ENCODE measurements at places on chromosomes 16 and 17.

- no peak for DNase-seq
These were observed 386.2 kb downstream of the UTP18 start for GRCh38 chr17:51646539-51646938.

DNA sequence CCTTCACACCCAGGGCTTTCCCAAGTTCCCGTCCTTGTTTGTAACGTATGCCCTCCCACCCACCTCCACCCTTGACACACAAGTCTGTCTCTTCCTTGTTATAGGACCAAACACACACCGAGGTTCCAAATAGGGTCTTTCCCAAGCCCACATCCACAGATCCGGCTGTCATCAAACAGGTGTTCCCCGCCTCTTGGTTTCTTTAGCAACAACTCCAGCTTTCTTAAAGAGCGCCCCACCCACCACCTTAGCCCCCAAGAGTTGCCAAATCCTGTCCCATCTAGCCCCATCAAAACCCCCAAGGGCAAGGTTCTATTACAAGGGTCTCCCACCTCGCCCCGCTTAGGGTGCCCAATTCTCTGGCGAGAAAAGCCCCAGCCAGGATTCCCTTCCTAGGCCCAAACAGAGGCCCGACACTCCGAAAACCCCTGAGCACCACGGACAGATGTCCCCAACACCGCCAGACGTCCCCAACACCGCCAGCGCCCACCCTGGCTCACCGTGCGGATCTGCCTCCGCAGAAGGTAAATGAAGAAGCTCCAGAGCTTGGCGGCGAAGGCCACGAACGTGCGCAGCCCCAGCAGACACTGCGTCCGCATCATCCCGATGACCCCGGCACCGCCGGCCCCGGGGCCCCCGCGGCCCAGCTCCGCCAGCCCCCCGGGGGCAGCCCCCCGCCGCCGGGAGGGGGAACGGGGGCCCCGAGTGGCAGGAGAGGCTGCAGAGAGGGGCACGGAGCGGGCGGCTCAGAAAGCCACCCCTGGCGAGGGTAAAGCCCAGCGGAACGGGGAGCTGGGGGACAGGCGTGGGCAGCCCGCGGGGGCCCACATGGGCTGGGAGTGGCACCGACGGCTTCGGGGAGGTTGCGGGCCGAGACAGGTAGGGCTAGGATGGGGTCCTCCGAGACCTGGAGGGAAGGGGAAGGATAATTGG lies 573 bp downstream of the CTDNEP1 start:
- no peak for DNase-seq

DNA sequence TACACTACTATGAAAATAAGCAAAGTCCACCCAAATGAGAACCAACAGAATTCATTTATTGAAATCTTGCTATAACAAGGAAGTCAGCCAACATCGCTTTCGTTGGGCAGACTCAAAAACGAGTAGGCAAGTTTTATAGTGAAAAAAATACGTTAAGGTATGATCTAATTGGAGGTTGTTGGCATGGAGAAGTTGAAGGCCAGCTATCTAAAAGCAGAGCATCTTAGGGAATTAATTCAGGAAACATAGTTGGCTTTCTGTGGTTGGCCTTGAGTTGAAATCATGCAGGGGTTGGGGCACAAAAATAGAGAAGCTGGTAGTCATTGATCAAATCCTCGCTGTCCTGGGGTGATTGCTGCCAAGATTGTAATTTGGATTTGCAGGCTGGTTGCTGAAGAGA lies 118.3 kb downstream of the PPM1E start:
- DNase-seq = no peak

DNA sequence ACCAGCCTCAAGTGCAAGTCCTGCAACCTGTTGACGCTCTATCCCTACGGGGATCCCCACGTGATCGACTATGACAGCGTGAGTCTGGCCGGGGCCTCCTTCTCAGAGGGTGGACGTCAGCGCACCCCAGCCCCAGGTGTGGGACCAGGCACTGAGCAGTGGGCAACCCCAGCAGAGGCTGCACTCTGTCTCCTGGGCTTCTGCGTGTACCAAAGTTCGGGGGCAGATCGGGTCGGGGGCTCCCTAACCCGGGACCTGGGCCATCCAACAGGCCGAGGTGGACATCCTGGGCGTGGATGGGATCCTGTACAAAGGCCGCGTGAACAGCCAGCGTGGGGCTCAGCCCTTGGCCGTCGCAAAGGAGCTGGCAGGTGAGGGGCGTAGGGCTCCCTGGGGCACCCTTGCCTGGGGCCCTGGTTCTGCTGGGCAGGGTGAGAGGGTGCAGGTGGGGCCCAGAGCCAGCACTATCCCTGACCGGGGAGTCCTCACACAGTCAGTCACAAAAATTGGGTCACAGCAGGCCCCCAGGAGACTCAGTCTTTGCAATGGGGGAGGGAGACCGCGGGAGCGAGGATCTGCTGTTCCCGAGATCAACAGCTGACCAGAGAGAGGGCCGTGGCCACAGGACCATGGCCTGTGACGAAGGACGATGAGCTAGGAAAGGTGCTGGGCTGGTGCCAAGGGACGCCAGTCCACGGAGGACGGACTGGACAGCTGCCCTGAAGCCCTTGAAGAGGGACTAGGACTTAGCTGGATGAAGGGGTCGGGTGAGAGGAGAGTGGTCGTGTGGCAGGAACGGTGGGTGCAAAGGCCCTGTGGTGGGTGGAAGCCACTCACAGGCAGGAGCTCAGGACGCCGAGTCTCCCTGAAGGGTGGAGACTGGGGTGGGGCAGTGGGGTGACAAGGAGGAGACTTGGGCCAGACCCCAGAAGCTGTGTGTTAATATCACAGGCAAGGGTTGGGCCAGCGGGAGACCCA lies 20.0 kb downstream of the UBALD1 start:
- no peak for DNase-seq

DNA sequence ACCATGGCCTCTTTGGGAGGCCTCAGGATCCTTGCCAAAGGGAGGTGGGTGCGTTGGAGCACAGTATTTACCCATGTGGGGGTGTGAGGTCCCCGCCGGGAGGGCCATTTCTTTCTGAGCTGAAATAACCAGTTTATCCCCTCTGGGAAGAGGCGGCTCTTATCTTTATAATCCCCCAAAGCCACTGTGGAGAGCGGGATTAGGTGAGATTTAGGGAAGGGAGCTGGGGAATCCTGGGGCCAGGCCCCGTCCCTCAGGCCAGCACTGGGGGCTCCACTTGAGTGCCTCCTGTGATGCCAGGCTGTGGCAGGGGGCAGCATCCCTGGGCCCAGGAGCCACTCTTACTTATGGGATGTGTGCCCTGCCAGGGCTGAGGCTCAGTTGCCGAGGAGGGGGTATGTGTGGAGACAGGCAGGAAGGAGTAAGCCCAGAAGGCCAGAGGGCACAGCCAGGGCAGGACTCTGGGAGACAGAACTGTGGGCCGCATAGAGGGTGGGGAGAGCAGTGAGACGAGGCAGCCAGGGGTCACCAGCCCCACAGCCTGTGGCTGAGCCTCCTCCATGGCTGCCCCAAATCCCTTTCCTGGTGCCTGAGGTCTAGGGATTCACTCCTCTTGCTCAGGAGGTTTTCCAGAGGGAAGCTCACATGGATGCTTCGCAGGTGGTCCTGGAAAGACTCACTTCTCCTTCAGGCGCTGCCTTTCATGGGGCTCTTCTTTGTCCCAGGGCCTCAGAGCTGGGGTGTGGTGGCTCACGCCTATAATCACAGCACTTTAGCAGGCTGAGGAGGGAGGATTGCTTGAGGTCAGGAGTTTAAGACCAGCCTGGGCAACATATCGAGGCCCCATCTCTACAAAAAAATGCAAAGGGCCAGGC lies 25.0 kb downstream of the TMEM94 start:
- no peak for DNase-seq

DNA sequence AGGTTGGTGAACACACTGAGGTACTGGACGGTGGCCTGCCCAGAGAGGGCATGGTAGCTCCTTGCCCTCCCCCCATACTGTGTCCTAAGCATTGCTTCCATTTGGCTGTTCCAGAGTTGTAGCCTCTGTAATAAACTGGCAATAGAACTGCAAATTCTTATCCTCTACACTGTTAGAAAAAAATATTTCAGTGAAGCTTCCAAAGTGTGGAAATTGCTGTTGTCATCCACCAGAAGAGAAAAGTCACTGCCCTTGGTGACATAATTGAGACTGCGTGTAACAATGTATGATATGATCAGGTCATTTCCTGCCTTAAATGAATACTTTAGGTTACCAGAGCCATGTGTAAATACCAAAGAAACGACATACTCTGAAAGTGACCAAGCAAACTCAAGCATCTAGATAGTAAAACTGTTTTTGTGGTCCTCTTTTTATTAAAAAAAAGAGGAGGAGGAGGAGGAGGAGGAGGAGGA lies 65.9 kb downstream of the CEP95 start:
- DNase-seq = no peak
